ENCODE measurements at places on chromosomes 3 and 15. TPM values are rescaled to one million over a fixed set of nuclear protein-coding genes. Genes with fewer than 3 reads are reported as not detected.

- DNase-seq = no peak
Observed at GRCh38 chr3:53795176-53795575, 51.0 kb downstream of the CHDH start.

- DNase-seq = no peak
Observed at GRCh38 chr15:47786371-47786770, 69.1 kb downstream of the SEMA6D start.

DNA sequence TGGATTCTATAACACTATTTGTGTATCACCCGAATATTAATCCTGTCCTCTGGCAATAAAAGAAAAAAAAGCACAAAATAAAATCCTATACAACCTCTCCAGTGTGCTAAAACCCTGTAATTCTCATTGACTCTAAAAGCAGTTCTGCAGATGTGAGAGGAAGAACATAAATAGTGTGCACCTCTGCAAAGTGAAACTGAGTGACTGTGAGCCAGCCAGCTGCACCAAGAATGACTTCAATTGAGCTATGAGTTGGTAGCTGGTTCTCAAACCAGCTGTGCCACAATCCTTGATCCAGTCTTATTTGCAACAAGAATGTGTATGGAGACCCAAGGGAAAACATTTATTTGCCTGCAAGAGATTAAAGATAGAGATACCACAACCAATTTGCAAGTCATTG is 31.2 kb upstream of the COL8A1 start:
- DNase-seq = no peak

DNA sequence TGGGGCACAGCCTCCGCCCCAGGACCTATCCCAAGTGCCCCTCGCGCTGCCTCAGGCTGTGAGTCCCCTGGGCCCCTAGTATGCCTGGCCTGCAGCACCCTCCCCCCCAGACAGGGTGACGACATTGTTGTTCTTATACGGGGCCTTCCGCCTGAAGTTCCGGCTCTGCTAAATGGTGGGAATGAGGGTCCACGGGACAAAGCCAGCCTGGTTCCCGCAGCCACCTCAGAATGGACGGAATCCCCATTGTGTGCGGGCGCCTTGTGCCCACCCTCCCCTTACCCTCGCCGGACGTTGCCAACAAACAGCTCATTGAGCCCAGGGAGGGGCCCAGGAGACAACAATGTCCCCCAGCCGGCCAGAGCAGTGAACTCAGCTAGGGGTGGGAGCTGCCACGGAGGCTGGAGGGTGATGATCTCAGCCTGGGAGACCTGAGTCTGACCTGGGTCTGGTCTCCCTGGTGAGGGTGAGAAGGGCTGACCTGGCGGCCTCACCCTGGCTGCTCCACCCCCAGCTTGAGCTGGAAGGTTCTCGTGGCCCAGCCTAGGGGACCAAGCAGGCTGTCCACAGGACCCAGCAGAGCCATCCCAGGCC is 10.2 kb upstream of the DLL4 start:
- no peak for DNase-seq

Gene OXTR
- total RNA-seq = 0.17 TPM

Gene SRGAP3
- 8.1 TPM for total RNA-seq

All from CD4-positive, CD25-positive, alpha-beta regulatory T cell (primary cell).